Stimulated activated CD8-positive, alpha-beta memory T cell treated with anti-CD3 and anti-CD28 coated beads, Interleukin-4, amount 100 ng/mL, for 24 hours (primary cell): ENCODE measurements at places on chromosomes 5 and 9.
A peak's percentile ranks its signal among the peaks of the same experiment; 100 is the strongest.

- no peak for DNase-seq
These were observed 67.3 kb upstream of the ADRB2 start for GRCh38 chr5:148759101-148759500.

- peak; percentile 48 for DNase-seq
These were observed 4.1 kb upstream of the DNAJB5 start for GRCh38 chr9:34985311-34985899.

GRCh38 chr5:133026664-133027153 lies 360 bp upstream of the ZCCHC10 start:
- no peak for DNase-seq

- no peak for DNase-seq
These were observed 74.3 kb upstream of the PTGER4 start for GRCh38 chr5:40605295-40605958.

- no peak for DNase-seq
These were observed 18.4 kb upstream of the ADRA1B start for GRCh38 chr5:159897786-159898393.

DNA sequence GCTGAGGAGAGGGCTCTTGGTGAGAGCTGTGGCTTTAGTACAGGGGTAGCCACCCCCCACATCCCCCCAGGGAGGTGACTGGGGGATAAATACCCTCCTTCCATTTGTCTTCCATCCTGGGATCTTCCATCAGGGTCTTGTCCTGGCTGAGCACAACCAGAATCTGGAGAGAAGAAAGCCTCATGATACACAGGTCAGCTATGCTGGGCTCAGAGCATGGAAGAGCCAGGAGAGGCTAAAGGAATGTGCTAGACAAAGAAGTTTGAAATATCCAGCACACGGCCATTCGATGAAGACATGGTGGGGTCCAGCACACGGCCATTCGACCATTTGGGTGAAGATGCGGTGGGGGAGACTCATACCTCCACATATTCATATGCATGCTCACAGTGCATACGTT lies 30.0 kb downstream of the ROPN1L start:
- DNase-seq, result no peak

DNA sequence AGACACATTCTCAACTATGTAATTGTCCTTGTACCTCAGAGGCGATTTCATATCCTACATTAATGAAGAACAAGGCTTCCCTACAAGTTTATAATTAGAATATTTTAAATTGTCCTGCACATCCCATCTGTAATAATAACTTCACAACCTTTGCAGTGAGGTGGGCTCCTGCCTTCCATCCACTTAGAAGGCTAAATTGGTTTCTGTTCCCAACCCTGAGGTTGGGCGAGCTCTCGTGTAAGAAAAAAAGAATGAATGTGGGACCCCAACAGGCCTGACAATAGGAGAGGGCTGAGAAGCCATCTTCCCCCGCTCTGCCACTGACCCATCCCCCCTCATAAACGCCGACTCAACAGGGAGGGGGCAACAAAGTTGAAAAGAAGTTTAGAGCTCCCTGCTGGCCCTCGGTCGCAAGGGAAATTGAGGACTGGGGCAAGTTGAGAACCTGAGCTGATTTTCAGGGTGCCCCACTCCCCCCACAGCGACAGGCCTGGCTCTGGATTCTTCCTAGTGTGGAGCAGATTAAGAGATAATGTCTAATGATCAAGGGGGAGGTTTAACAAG lies 9.4 kb downstream of the BARHL1 start:
- no peak for DNase-seq

DNA sequence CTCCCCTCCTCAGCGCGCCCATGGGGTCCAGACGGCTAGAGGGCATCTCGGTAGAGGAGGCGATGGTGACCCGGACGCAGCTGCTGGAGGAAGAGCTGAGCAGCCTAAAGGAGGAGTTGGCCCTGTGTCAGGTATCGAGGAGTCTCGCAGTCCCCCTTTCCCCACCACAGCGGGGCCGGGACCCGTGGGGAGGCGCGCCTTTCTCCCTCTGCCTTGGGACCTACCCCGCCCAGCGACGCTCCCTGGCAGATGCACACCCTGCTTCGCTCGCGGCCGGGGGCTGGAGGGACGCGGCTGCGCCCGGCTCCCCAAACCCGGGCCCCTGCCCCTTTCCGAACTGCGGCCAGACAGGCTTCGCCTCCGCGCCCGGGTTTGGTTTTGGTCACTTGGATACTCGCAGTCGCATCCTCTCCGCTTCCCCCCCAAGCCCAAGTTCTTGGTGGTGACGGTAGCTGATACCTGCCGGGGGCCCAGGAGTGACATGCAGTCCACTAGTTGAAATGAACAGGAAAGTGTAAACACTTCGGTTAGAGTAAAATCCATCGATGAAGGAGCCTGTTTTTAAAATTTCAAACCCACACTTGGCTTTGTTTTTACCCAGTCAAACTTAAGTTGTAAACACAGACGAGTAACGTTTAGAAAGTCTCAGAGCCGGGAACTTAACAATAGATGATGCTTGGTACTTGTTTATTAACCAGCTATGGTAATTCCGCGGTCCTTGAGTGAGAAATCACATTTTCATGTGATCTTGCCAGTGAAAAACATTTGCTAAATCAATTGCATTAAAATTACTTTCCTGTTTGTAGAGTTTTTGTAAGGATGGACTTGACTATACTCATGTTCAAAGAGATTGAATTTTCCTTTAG lies 688 bp downstream of the CNTLN start:
- no peak for DNase-seq

- DNase-seq, result no peak
These were observed 72.7 kb upstream of the NEURL1B start for GRCh38 chr5:172568308-172568910.

DNA sequence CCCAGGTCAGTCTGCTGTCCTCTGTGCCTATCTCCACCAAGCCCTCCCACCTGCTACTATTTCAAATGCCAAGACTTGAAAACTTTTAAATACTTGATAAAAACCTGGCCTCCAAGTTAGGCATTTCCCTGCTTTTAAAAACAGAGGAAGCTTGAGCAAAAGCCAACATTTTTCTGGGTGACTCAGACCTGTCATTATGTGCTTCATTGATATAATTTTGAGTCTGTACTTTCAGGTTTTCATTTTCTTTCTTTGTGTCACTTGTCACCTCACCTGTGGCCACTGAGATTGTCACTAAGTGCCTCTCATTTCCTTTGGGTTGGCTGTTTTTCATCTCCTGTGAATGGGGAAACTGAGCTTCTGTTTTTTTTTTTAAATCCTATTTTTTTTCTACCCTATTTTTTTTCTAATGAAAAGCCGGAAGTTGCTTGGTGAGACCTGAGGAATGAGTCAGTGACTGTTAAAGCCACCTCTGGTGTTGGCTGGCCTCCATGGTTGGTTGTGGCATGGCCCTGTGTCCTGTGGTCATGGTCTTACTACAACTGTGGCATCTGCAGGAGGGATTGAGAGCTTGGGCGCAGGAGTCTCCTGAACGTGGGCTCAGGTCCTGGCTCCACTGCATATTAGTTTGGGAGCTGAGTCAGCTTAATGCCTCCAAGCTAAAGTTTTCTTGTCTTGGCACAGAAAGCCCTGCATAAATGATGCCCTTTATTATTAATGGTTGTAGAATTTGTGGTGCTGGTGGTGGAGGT lies 56.7 kb downstream of the ARHGAP26 start:
- DNase-seq, result no peak

GRCh38 chr9:34131571-34131970 lies 5.1 kb upstream of the DCAF12 start:
- no peak for DNase-seq

GRCh38 chr5:153791339-153791738 lies 247.4 kb downstream of the FAM114A2 start:
- DNase-seq, result no peak

DNA sequence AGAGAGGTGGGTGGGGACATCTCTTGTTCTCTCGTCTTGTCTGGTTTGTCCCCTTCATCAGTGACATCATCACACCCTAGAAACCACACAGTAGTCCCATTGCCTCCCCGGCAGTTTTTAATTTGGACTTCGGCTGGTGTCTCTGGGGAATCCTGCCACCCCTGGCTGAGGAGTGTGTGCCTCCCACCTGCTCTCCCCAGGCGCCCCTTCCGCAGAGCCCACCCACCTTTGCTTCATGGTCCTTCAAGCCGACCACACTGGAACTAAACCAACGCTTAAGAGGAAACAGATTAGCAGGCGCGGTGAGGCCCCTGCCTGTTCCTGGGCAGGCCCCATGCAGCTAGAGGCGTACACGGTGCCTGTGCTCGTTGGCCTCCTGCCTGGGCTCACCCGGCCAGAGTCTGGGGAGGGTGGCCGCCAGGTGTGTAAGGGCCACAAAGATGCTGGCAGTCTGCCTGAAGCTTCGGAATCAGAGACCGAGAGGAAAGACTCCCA lies 107.6 kb upstream of the SPRY4 start:
- peak; percentile 22 for DNase-seq

DNA sequence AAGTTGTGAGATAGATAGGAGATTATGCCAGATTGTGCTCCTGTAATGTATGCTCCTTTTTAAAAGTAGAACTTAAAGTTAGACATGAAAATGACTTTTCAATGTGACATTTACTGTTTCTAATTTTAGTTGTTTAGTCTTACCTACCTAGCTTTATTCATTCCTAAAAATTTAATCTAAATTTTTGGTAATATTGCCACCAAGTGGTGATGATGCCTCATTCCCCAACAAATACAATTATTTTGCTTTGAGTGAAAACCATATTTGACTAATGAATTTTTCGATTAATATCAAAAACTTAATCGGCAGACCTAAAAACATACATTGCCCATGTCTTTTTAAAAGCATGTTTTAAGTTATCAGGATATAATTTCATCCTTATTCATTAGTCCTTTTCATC lies 25.6 kb downstream of the PPWD1 start:
- DNase-seq, result no peak

- no peak for DNase-seq
These were observed 17.4 kb upstream of the MRNIP start for GRCh38 chr5:179875741-179876609.

GRCh38 chr9:7542693-7543092 lies 256.9 kb downstream of the DMAC1 start:
- no peak for DNase-seq

- no peak for DNase-seq
These were observed 1037.3 kb upstream of the WWC1 start for GRCh38 chr5:167254132-167254531.

- no peak for DNase-seq
These were observed 105.3 kb downstream of the PAX5 start for GRCh38 chr9:36928670-36929349.

GRCh38 chr5:180049185-180049548 lies 22.4 kb downstream of the RNF130 start:
- no peak for DNase-seq

- DNase-seq, result no peak
These were observed 1.9 kb upstream of the RAD23B start for GRCh38 chr9:107281184-107281583.

DNA sequence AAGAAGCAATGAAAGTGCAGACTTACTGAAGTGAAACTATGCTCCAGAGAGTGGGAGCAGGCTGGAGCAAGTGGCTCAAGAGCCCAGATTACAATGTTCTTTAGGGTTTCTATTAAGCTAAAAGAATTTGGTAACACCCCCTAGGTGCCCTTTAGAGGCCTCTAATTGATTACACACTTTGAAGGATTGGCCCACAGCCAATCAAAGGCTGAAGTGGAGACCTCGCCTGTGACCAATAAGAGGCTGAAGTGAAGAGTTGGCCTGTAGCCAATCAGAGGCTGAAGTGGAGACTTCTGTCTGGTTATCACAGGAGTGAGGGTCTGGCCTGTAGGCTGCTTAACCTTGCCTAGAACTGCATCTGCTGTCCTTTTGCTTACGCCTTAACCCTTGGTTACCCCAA lies 46.7 kb upstream of the SPATA31C2 start:
- DNase-seq, result no peak

DNA sequence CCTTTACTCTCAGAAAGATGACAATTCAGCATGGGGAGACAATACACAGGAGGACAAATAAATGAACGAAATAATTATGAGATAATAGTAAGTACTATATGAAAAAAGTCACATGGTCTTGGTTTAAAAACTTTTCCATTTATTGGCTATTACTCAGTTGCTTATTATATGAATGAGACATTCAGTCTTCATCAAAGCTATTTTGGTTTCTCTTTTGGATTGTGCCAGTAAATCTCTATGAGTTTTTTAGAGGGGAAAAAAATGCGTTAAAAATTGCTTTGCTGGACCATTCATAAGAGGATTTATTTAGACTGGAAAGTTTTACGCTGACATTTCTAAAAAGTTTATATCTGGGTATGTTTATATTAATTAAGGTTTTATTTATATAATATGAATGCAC lies 137.7 kb downstream of the AOPEP start:
- no peak for DNase-seq

DNA sequence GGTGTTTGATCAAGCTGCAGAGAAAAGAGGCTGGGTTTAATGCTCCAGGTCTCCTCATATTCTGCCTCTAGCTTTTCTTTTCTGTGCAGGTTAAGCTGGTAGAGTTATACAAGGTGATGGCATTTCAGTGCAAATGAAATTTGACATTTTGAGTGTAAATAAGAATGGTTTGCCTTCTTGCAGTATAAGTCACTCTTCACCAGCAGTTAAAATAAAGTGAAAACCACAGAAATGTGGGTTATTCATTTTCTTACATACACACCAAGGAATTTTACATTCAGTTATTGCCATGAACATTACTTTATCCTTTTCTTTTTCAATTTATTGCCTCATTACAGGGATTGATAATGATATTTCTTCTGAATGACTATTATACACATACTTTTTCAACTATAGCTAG lies 337.5 kb upstream of the PCSK5 start:
- DNase-seq, result no peak

GRCh38 chr9:3118081-3118480 lies 274.2 kb upstream of the PUM3 start:
- no peak for DNase-seq

DNA sequence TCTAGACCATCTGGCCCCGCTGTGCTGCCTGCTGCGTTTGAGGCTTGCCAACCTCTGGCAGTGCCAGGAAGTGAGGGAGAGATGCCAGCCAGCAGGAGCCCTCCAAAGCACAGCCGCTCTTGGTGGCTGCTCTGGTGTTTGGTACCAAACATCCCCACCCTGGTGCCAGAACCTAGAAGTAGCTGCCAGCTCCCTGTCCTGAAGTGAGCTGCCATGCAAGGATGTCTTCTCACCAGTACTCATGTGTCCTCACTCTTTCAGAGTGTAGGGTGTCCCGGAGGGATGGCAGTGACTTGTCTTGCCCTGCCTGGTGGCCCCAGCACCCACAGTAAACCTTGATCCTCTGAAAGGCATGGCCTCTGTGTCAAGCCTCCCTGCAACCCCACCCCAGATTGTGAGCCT lies 43.4 kb downstream of the AMBP start:
- no peak for DNase-seq

- DNase-seq, result no peak
These were observed 54.6 kb downstream of the ZNF354C start for GRCh38 chr5:179114756-179115155.

- DNase-seq, result no peak
These were observed 5.9 kb downstream of the DPYSL3 start for GRCh38 chr5:147504011-147504410.

- no peak for DNase-seq
These were observed 89.2 kb downstream of the THBS4 start for GRCh38 chr5:80124121-80124918.

GRCh38 chr5:5220901-5221631 lies 80.9 kb downstream of the ADAMTS16 start:
- no peak for DNase-seq
